Adrenal gland (tissue), 19 donors: ENCODE measurements at places on chromosomes 7 and 10. TPM values are rescaled to one million over a fixed set of nuclear protein-coding genes. Genes with fewer than 3 reads are reported as not detected.

TMEM229A gene
- total RNA-seq, result 2.8 TPM

LRRD1 gene
- not detected for total RNA-seq

TLX1 gene
- total RNA-seq, result not detected

GRCh38 chr7:35495377-35495776, 199.6 kb downstream of the HERPUD2 start:
- DNase-seq, result no peak

DNA sequence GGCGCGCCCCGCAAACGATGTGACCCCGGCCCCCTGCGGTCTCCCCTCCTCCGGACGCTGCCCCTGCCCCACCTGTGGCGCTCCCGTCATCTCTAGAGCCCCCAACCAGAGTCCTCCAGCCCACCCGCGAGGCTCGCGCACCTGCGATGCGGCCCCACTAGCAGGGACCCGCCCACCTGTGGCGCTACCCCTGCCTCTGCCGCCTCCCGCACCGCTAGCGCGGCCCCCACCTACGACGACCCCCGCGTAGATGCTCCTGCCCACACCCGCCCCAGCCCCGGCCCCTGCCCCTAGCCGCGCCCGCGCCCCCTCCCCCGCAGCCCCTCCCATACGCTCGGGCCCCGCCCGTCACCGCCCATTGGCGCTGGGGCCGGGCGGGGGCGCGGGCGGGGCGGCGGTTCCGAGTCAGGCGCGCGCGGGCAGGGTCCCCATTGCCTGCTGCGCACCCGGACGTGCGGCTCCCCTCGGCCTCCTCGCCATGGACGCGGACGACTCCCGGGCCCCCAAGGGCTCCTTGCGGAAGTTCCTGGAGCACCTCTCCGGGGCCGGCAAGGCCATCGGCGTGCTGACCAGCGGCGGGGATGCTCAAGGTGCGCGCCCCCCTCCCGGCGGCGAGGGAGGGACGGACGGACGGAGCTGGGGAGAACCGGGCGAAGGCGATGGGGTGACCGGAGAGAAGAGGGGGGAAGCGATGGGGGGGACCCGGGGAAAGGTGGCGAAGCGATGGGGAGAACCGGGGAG, at the start of gene PFKP:
Gene PFKP, plus strand, starts transcription at position 431 of the 741 bp plus-strand sequence. Its CDS starts 48 bp downstream, at position 479.
- peak; percentile 23 for DNase-seq

DNA sequence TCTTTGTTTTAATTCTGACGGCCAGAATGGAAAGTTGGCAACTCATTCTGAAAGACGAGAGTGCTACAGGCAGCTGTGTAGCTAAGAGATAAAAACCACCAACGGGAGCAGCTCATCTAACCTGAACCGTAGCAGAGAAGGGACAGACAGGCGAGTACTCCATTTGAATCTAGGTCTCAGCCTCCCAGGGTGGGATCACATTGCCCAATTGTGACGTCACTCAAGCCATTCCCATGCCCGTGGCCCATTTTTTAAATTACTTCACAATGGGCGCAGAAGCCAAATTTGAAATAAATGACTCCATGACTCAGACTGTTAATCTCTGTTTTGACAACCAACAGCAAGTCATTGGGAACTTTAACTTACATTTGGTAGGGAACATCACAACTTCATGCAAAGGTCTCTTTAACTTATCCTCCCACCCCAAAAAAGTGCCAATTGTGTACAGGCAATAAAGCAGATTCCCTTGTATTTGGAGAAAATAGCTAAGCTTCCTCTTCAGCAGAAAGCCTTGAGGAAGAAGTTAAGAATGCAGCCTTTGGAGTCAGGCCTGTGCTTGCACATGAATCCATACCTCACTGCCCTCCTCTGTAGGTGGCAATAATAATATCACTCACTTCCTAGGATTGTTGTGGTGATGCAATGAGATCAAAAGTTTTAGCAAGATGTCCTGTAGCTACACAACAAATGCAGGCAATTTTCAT, 93.2 kb upstream of the KIF5B start:
- peak; percentile 92 for DNase-seq

GRCh38 chr7:98341106-98341505, 59.6 kb downstream of the BRI3 start:
- no peak for DNase-seq
